ENCODE measurements at places on chromosomes 3 and 15.

DNA sequence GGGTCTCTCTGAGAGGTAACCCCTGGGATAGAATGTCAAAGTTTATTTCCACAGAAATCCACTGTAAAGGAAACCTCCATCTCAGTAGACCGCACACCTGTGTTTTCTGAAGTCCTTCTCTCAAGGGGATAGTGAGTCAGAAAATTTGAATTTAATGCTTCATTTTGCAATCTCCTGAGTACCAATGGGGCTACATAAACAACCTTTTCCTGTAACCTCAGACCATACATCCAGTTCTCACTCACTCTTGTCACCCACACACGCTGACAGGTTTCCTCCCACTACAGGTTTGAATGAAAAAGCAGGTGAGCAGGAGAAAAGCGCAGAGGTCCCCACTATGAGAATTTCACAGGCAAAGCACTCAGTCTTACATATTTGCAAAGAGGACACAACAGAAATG is 165.3 kb upstream of the MCTP2 start:
- no peak for DNase-seq

GRCh38 chr15:83733206-83733605 is 79.3 kb downstream of the ADAMTSL3 start:
- no peak for DNase-seq

DNA sequence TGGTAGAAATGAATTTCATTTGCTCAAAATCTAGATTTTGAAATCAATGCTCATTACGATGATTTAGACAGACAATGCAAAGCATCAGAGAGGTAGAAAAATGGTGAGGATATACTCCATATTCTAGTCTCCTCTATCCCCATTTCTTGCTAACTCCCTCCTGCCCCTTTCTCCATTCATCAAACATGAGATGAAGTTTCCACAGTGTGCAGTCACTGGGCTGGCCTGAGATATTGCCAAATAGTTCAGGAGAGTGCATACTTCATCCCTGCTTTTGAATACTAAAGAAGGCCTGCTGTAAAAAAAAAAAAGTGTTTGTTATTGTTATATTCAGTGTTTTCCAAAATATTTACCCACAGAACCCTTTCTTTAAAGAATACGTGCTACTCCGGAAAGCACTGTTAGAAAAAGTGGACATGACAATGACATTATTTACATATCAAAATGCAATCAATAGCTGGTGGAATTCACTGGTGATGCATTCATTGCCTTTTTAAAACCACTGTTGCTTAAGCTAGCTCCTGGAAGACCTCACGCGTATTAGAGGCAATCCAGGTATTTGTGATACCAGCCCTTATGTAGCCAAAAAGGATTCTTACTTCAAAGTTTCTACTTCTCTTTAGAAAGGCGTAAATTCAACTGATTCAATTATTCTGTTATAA is 247.6 kb upstream of the SOX2 start:
- DNase-seq = no peak

DNA sequence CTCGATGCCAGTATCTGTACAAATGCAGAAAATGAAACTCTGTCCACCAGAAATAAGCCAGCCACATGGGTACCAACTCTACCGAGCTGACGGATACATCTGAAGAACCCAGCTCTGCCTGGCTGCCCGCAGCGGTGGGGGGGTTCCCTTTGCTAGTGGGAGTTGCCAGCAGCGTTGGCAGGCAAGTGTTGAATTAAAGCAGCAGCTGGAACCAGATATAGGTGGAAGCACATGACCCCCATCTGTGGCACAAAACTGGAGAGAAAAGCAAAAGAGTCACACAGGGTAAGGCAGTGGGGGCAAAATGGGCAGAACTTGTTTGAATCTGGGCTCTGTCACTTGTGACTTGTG is 17.9 kb downstream of the CRYGS start:
- no peak for DNase-seq

DNA sequence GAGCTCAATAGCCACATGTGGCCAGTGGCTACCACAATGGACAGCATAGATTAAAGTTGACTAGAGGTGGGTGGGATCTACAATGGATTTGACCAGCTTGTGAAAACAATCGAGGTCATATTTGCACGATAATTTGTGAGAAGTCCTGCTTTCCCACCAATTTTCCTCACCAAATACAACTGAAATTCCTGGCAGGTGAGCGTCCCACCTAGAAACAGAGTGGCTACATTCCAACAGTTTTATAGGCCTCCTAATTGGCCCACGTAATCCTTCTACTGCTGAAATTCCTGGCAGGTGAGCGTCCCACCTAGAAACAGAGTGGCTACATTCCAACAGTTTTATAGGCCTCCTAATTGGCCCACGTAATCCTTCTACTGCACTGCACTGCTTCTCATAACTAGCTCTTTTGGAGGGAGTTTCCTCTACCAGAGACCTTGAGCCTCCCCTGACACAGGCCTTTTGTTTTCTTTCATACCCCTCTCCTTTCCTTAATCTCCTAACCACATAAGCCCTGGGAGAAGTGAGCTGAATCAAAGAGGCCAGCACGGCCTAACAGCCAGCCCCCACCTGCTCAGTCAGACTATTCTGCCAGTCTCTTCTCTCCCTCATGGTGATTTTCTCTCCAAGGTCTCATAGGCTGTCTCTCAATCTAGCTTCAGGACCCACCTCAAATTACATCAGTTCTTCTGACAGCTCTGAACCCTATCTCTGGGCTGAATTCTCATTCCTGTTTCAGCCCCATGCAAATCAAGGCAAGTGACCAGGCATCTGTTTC is 80.2 kb downstream of the BFSP2 start:
- DNase-seq = no peak

DNA sequence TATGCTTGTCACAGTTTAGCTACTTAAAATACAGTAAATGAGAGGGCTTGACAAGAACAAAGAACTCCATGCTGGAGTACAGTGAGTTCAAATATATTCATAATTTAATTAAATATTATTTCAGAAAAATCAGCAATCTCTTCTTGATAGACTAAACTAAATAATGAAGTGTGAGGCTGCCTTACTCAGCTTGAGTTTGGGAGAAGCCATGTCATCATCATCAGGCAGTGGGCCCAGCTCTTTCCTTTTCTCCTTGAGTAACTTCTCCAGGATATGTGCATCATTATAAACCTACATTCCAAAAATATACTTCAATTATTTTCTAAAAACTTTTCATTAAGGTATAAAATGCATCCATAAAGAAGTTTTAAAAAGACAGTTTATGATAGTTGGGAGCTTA is 70.5 kb downstream of the PBRM1 start:
- DNase-seq = no peak

DNA sequence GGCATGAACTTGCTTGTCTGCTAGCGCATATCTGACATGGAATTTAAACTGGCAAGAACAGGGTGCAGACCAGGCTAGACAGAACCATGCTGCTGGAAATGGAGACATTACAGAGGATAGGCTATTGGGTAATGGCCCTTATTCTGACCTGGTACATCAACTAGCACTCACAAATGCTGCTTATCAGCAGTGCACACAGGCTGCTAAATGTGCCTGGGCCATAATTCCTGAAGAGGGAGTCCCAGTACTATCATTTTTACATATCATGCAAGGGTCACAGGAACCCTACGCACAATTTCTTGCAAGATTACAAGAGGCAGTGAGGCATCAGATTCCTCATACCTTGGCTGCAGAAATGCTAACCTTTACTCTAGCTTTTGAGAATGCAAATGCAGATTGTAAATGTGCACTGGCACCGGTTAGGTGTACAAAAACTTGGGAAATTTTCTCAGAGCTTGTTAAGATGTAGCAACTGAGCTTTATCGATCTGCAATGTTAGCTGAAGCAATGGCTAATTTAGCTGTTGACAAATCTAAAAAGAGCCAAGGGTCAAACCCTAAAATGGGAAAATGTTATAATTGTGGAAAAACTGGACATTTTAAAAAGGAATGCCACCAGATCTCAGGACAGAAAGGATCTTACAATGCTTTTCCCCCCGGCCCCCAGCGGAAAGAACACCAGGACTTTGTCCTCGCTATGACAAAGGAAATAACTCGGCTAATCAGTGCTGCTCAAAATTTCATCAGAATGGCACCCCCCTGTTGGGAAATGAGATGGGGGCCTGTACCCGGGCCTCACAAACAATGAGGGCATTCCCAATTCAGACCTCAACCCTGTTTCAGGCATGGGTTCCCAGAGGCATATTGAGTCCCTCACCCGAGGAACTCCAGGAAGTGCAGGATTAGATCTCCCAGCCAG is 21.1 kb downstream of the CCRL2 start:
- DNase-seq = no peak

DNA sequence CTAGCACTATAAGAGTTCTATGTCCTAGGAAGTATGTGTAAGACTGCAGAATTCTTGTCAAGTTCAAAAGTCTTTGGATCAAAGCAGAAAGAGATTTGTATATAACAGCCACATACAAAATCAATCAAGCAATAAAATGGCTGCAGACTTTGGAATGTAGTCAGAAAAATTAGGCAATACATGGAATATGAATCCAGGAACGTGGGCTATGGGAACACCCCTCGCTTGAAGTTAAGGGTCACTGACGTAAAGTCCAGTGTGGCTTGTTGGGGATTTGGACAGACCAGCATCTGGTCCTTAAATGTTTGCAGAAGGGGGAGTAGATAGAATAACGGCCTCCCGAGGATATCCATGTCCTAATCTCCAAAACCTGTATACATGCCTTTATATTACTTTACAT is 178.6 kb downstream of the ADAMTS9 start:
- DNase-seq = no peak

DNA sequence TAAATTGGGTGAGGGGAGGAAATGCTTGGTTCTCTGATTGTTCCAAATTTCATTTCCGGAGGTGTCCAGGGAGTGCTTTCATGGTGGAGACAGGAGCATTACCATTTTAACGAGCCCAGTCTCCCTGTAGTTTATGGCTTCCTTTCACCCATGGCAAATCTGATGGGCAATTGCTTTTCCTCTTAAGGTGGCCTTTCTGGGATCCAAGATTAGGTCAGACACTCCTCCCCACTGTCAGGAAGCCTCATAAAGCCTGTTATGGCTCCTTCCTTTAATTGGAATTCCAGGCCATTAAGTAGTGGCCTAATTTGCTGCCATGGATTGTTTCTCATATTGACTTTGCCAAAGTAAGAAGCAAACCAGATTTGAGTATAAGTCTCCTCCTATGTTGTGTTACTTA is 157.8 kb downstream of the PDCD6IP start:
- peak; percentile 26 for DNase-seq

DNA sequence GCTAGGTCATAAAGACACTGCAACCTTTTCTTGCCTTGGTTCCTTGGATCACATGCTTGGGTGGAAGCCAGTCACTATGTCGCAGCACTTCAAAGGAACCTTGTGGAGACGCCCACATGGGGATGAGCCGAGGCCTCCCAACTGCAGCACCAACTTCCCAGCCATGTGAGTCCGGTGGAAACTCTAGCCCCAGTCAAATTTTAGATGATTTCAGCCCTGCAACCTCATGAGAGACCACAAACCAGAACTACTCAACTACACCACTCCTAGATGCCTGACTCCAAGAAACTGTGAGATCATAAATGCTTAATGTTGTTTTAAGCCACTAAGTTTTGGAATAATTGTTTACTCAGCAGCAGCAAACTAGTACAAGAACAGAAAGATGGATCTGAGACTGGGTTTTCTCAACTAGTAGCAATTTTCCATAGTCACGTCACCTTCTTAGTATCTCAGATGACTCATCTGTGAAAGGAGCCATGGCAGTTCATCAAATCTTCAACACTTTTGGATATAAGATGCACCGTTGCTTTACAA is 86.5 kb downstream of the MB21D2 start:
- DNase-seq = no peak

DNA sequence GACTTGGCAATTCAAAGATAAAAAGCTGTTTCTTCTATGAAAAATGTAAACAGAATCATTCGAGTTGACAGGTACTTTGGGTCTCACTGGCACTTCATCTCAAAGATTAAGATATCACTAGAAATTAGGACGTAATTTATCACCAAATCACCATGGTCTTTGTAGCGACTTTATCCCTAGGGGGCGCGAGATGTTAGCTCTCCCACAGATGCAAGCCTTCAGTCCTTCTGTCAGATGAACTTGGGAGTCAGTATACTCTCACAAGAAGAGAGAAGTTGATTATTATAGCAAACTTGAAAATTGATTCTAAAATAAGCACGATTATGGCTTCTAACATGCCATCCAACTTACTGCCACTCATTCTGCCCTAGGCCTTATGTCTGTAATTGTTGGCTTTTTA is 150.3 kb downstream of the ALCAM start:
- DNase-seq = no peak

GRCh38 chr3:184666442-184666841 is 45.4 kb downstream of the MAGEF1 start:
- no peak for DNase-seq

GRCh38 chr15:74977599-74977998 is 17.8 kb upstream of the SCAMP5 start:
- no peak for DNase-seq

DNA sequence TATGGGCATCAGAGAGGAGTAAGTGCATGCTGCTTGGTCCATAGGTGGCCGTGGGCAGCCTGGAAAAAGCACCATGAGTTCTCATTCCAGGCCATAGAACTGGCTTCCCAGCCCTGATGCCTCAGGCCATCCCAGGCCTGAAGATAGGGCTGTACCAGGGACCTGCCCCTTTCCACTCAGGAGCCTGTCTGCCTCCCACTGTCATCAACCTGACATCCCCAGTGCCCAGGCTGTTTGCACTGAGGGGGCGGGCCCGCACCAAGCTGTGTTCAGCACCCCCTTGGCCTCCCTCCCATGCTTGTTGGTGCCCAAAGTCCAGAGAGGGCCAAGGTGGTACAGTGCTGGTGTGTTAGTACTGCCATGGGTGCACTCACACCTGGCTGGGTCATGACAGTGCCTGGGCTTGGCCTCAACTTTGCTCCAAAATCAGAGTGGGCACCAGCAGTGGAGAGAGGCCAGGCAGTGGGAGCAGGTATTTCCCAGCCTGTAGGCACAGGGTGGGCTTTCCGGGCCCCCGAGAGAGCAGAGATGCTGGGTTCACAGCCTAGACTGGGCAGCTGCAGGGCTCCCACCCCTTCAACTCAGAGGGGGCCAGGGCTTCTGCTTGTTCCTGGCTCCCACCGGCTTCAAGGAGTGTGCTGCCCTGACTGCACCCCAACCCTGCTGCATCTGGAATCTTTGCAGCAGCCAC is 556.1 kb downstream of the SI start:
- DNase-seq = no peak

GRCh38 chr3:117304681-117305080 is 595.1 kb downstream of the TUSC7 start:
- no peak for DNase-seq

GRCh38 chr3:185330644-185331043 is 32.3 kb upstream of the MAP3K13 start:
- DNase-seq = no peak

DNA sequence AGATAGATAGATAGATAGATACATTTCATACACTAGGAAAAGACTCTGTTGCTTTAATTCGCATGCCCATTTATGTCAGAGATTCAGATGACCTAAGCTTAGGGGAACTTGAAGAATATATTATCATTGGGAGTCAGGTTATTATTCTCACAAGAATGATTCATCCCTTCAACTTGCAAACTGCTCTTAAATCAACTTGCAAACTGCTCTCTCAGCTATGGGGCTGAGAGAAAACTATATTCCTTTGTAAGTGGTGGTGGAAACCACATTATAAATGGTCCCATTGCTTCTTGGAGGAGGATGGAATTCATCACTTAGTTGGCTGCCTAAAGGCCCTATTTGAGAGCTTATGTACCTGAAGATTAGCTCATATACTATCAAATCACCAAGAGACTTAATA is 160.9 kb upstream of the STAC start:
- no peak for DNase-seq
